ENCODE measurements at places on chromosomes 2 and 18.

DNA sequence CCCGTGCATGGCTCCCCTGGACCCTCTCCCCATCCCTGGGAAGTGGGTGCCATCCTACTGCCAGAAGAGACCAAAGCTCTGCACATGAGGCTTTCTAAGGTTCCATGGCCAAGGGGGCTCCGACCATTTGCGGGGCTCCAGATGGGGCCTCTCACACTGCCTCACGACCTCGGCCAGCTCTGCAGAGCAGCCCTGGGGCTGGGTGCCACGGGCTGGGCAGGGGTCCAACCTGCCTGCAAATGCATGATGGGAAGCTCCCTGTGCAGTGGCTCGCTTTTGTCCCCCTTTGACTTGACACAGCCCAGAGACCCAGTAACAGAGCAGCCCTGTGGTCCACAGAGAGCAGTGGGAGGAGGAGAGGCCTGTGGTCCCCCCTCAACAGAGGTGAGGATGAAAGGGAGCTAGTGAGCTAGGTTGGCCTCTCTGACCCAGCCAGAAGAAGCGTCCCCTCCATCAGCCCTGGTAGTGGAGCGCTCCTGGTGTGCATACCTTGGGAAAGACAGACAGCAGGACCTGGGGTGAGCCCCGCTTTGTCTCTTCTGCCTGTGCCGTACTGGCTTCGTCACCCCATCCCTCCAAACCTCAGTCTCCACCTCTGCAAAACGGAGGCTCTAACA, 174.1 kb downstream of the DDX1 start:
- DNase-seq: no peak

DNA sequence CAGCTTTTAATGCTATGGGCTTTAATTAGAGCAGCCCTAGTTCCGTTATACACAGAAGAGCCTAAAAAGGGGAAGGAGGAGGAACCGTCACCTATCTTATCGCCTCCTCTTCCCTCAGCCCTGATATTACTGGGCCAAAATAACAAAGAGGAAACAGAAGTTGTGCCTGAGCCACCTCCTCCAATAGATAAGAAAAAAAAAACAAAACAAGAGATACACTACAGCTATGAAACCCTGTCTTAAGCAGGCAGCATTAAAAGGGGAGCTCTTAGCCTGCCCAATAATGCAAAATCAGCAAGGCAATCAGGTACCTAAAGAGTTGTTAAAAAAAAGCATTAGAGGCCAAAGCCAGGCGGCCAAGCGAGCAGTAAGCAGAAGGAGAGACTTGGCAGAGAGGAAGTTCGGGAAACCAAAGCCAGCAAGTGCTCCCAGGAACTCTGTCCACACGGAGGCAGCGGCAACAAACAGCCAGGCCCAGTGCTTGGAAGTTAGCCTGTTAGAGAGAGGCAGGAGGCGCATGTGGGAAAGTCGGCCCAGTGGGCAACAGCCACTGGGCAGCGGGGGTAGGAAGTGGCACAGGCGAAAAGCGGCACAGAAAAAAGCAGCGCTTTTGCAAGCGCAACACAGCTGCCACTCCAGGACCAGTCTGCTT, 41.8 kb upstream of the PDK1 start:
- peak; percentile 89 for DNase-seq

DNA sequence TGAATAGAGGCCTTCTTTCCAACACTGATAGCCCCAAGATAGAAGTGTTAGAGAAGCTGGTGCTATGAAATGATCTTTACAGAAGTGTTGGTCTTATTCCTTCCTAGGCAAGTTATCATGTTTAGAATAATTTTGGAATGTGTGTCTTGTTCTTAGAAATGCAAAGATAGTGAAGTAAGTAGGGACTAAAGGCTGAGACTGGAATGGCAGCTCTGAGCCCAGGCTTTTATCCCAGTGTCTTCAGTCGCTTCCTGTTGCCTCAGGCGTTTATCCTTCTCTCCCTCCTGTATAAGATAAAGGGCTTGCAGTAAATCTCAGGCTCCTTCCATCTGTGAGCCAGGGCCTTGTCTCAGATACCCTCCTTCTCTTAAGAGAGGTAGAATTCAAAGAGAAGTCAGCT, 218.1 kb downstream of the TPGS2 start:
- DNase-seq: no peak

GRCh38 chr2:148643421-148643820, 1.1 kb upstream of the EPC2 start:
- no peak for DNase-seq

DNA sequence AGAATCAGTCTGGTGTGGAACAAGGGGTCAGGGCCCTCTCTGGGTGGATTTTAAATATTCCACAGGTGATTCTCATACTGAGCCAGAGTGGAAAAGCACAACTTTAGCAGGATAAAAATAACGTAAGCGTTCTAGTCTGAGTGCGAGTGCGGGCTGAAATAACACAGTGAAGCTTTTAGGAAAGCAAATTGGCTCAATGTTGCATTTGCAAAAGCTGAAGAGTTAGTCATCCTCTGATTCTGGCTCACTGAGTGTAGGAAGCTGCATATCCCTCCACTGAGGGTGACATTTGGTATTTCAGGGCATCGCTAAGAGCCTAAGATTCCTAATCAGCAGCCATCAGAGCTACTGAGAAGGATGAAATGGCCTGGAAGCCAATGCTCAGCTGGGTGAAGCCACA, 134.7 kb downstream of the RIF1 start:
- DNase-seq: no peak

Data from MV-4-11 (cell line).